ENCODE measurements at places on chromosomes 6 and 20.

DNA sequence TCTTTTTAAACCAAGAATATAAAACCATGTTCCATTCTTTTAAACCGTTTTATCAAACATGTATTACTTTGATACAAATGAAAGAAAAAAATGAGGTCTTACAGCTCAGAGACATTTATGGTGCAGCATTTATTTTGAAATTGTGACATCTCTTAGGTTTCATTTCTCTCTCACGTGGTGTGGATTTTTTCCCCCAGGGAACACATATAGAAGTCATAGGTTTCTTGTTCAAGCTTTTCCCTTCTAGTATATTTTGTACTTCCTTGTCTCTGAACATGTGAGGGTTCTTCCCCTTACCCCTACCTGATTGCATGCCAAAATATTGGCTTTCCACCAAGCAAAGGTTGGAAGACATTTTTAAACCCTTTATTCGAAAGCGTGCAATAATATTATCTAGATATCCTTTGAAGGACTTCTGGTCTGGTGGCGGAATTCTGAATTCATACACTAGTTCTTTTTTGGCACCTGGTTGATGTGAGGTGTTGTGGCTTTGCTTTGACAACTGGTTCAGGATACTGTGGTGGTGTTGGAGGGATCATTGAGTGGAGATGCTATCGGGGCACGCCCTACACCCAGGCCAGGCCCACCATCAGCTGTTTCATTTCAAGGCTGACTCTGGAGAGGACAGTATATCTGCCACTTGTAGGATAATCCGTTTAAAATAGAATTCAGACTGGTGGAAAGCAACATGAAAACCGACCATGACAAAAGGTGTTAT lies 5.6 kb upstream of the FAM50B start:
- no peak for DNase-seq

DNA sequence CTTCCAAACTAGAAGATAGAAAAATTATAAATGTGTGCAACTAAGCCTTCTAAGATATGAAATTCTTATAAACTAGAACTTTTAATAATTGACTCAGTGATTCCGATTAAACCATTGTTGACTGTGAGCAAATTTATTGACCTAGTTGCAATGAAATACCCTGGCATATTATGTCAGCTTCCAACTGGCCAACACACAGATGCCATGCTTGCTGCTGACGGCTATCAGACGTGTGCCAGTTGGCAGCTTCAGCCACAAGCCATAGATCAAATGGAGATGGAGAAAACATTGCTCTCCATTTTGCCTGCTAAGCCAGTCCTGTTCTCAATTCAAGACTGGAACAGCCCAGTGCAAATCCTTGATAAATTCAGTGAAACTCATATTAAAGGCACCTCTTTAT lies 101.7 kb upstream of the HDGFL1 start:
- DNase-seq: no peak

DNA sequence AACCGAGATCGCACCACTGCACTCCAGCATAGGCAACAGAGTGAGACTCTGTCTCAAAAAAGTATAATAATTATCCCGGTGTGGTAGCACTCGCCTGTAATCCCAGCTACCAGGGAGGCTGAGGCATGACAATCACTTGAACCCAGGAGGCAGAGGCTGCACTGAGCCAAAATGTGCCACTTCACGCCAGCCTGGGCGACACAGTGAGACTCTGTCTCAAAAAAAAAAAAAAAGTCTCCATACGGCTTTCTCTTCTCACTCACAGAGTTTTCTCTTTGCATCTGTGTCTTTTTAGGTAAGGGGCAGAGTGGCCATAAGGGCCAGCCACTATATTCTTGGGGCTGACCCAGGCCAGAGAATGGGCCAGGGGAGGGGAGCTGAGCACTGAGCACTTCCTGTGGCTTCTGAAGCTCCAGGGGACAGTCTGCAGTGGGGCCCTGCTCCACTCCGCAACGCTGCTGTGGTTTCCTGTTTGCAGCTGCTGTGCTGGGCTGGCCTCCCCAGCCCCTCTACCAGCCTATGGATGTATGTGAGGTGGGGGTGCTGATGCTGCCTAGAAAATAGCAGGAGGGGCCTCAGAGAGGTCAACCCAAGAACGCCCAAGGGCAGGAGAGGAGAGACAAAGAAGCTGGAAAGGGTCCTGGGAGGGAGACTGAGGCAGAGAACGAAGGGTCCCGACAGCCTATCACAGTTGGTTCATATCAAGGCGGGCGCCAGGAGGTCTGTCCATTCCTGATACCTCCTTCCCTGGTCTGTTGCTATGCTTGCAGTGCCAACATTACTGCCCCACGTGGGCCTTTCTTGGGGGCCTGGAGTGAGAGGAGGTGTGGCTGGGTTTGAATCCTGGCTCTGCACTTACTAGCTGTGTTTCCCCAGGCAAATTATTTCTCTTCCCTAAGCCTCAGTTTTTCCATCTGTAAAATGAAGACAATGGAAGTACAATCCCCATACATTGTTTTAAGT lies 16.0 kb downstream of the SLA2 start:
- DNase-seq: no peak

DNA sequence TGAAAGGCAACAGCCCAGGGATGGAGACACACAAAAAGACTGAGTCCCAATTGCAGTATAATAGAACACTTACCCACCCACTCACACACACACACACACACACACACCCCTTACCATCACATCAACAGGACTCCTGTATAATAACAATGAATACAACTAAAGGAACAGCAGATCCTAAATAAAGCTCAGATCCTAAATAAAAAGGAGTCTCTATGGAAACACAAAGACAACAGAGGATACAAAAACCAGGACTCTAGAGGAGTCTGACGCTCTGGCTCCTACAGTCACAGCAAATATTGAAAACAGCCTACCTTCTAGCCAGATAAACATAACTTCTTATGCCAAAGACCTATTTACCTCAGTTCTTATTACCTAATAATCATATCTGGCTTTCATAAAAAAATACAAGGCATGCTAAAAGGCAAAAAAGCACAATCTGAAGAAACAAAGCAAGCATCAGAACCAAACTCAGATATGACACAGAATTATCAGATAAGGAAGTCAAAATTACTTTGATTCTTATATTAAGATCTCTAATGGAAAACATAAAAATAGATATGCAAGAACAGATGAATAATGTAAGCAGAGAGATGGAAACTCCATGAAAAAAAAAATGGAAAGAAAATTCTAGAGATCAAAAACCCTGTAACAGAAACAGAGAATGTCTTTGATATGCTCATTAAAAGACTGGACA lies 134.9 kb downstream of the MMUT start:
- DNase-seq: no peak

- no peak for DNase-seq
Measured at GRCh38 chr6:1797801-1798200, 188.1 kb downstream of the FOXC1 start.

DNA sequence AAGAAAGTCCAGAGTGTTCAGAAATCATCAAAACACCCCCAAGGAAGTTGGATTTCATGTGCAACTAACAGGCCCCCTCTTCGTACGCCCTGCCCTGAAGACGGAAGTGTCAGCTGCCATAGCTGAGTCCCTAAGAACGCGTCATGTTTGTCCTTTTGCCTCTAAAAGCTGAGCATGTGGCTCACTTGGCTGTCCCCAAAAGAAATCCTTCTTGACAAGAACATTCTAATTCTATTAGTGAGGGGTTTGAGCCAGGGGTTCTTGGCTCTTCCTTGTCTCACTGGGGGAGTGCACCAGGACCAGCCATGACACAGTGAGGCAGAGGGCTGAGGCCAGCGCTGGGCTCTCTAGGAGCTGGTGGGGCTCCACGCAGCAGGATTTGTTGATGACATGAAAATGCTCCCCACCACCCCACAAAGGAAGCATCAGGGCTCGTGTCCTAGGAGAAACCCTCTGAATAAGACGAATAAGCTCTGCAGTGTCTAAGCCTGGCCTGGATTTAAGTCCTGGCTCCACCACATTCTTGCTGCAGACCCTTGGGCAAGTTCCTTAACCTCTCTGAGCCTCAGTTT lies 20.0 kb upstream of the SPO11 start:
- DNase-seq: no peak

- no peak for DNase-seq
Measured at GRCh38 chr6:89221971-89222711, 5.0 kb upstream of the GABRR1 start.

DNA sequence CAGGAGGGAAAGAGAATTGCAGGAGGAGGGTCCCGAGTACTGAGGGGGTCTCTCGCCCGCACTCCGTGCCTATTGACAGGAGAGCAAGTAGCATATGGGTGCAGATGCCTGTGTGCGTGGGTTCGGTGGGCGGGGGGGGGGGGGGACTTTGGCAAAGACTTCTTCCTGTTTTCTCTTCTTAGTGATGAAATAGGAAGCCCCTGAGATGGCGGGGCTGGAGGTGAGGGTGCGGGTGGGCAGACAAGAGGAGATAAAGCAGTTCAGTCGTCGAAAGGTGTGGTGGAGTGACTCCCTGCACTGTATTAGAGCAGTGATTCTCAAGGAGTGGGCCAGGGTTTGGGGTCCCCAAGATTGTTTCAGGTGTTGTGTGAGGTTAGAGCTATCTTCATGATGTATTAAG lies 3.7 kb downstream of the NAA20 start:
- no peak for DNase-seq

- no peak for DNase-seq
Measured at GRCh38 chr6:158595223-158595622, 35.3 kb downstream of the TMEM181 start.

DNA sequence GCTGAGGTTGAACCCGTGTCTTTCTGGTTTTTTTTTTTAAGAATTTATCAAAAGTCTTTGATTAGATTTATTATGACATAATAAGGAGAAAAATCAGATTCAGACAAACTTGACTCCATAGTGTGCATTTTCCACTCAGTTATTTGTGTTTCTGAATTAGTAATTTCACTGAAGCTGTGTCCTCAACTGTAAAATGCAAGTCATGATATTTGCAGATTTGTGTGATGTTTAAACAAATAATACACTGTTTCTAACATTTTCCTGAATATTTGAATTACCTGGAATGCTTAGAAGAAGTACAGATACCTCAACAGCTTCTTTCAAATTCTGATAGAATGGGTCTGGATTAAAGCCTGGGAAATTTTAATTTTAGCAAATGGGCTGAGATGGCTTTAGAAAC lies 1050.3 kb upstream of the MAP3K7 start:
- no peak for DNase-seq

DNA sequence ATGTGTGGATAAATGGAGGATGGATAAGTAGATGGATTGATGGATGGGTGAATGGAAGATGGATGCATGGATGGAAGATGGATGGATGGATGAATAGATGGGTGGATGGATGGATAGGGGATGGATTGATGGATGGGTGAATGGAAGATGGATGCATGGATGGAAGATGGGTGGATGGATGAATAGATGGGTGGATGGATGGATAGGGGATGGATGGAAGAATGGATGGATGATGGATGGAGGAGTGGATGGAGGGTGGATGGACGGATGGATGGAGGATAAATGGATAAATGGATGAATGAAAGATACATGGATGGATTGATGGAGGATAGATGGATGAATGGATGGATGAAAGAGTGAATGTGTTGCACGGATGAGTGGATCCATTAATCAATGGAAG lies 3.0 kb upstream of the NFATC2 start:
- DNase-seq: no peak

GRCh38 chr20:55253781-55254180 lies 751.5 kb downstream of the CBLN4 start:
- DNase-seq: no peak

Data from GM23338 (cell line).